ENCODE measurements at places on chromosomes 7 and 10.

GRCh38 chr7:149791-150636 lies 42.4 kb upstream of the FAM20C start:
- DNase-seq: no peak
- peaks cover 11% of the 10 kb centered on the region for H3K27me3 ChIP-seq
- H3K36me3 ChIP-seq: peaks cover 4% of the 10 kb centered on the region
- H3K4me3 ChIP-seq: peak overlapping the region; percentile 93
- peak overlapping the region; percentile 96 for H3K27ac ChIP-seq

- H3K4me1 ChIP-seq: no peaks in the 10 kb centered on the region
- H3K27ac ChIP-seq: no peak overlapping the region
- peaks cover 6% of the 10 kb centered on the region for H3K27me3 ChIP-seq
- H3K4me3 ChIP-seq: no peak overlapping the region
Measured at GRCh38 chr10:126459032-126459831, 71.0 kb upstream of the ADAM12 start.

DNA sequence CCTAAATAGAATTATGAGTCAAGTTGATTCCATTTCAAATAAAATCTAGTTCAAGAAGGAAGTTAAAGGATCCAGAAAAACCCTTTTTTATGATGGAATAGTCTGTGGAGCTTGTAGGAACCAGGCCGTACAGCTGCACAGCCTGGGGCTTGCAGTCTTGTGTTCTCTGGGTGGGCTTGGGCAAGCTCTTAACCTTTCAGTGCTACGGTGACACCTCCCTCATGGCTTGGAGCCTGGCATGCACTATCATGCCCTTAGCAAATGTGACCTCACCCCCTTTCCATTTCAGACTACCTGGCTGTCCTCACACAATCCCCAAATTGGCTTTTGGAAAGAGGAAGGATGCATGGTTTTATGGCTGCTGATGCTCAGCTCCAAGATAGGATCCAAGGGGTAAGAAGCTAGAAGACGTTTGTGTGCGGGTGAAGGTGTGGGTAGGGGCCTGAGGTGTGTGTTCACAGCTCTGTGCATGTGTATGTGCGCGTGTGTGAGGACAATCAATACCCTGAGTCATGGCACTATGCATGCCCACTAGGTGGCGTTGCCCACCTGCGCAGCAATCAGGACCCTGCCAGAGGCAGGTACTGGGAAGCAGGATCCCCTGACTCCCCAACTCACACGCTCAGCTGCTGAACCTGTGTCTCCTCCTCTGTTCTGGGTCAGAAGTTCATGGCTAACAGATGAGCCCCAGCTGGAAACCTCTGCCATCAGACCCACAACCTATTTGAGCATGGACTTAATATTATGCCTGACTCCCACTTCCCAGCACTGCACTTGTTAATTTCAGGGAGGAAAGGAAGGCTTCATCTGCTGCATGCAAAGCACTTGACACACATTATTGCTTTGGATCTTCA lies 113.4 kb downstream of the PTPN20 start:
- no peak for DNase-seq
- H3K27ac ChIP-seq: no peak overlapping the region
- no peaks in the 10 kb centered on the region for H3K4me1 ChIP-seq
- no peak overlapping the region for H3K4me3 ChIP-seq
- no peaks in the 10 kb centered on the region for H3K36me3 ChIP-seq

DNA sequence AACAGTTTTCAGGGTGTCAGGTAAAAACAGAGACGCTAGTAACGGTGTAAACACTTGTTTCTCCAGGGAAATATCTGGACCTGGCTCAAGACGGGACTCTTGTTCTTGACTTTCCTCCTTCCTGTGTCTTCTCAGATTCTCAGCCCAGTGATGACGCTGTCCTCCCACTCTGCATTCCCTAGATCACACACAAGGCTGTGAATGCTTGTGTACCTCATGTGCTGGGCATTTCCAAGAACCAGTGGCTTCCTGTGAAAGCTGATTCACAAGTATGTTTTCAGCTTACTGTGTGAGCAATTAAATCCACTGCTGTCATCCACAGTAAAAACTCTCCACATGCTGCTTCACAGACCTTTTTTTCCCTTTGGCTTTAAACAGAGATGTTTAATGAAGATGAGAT lies 193.8 kb upstream of the DPP6 start:
- H3K27ac ChIP-seq: no peak overlapping the region
- no peak for DNase-seq
- H3K27me3 ChIP-seq: no peaks in the 10 kb centered on the region

- H3K36me3 ChIP-seq: peaks cover 12% of the 10 kb centered on the region
- peaks cover 11% of the 10 kb centered on the region for H3K27me3 ChIP-seq
- peak overlapping the region; percentile 81 for H3K4me3 ChIP-seq
- H3K4me1 ChIP-seq: peaks cover 90% of the 10 kb centered on the region
Measured at GRCh38 chr7:150665896-150666295, 19.6 kb upstream of the GIMAP2 start.

- H3K4me1 ChIP-seq: peaks cover 27% of the 10 kb centered on the region
- no peaks in the 10 kb centered on the region for H3K36me3 ChIP-seq
- DNase-seq: no peak
- H3K4me3 ChIP-seq: no peak overlapping the region
- peaks cover 4% of the 10 kb centered on the region for H3K27me3 ChIP-seq
Measured at GRCh38 chr7:80873140-80873539, 45.7 kb downstream of the SEMA3C start.

DNA sequence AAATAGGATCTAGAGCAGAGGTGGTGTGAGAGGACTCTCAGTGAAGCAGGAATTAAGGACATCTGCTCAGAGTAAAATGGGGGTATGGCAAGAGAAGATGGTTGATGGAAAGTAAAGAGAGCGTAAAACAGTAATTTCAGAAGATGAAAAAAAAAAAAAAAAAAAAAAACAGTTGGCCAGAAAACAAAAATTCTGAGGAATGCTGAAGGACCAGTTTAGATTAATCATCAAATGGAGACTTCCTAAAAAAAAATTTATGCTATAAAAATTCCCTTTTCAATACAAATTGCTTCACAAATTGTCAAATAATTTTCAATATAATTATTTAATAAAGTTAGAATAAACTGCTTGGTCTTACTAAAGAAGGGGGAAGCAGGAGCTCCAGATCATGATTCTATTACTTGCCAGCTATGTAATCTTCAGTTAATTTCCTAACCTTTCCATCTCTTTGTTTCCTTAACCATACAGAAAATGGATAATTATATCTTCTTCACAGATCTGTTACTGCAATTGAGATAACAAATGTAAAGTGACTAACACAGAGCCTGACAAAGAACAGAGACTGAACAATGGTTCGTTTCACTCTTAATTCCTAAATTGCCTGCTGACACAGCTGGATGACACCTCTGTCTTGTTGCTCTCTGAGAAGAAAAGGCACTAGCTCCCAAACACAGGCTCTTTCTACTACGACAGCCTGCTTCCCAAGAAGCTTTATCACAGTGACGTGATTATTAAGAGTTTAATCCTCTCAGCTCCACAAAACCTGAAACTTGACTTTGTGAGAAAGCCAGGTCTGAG lies 64.9 kb upstream of the GPR22 start:
- H3K4me3 ChIP-seq: no peak overlapping the region
- H3K36me3 ChIP-seq: peaks cover 21% of the 10 kb centered on the region
- H3K27ac ChIP-seq: no peak overlapping the region
- no peak for DNase-seq
- H3K27me3 ChIP-seq: peaks cover 2% of the 10 kb centered on the region
- H3K4me1 ChIP-seq: peaks cover 5% of the 10 kb centered on the region

- H3K4me3 ChIP-seq: peak within 1 kb of the TSS; percentile 100
- H3K4me1 ChIP-seq: peaks cover 45% of the 10 kb centered on the region
- H3K27ac ChIP-seq: peak within 1 kb of the TSS; percentile 93
- peak; percentile 74 for DNase-seq
Measured at GRCh38 chr10:113854013-113854760, at the start of the genes DCLRE1A and NHLRC2. Gene DCLRE1A (minus strand): TSS chr10:113854082. CDS start chr10:113853182, 900 bp downstream. Gene NHLRC2 (plus strand): TSS chr10:113854661. CDS start chr10:113854873, 212 bp downstream.

- peaks cover 6% of the 10 kb centered on the region for H3K4me1 ChIP-seq
- H3K36me3 ChIP-seq: no peaks in the 10 kb centered on the region
- H3K27me3 ChIP-seq: peaks cover 10% of the 10 kb centered on the region
- H3K27ac ChIP-seq: no peak overlapping the region
- no peak overlapping the region for H3K4me3 ChIP-seq
- no peak for DNase-seq
Measured at GRCh38 chr10:44416021-44416771, 31.3 kb upstream of the CXCL12 start.

DNA sequence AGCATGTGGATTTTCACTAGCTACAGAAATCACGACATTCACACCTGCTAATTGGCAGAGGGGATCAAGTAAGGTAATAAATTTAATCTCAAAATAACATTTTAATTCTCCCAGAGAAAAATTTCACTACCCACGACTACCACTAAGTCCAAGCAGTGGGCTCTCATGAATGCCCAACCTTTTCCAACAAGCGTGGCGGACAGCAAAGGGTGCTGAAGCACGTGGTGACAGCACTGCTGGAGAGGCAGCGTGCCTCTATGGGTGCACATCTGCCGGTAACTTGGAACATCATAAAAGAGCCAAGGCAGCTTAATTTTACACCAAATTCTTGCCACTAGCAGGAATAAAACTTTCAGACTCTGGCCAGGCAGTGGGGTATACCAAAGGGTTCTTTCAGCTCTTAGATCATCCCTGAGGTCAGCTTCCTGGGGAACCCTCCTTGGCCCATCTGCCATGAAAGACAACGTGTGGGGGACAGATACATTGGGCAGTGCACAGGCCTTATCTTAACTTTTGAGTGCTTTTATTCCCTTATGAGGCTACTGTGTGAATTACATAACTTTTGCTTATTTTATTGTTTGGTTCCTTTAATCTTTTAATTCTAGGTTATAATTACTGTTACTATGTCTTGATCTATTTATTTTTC lies 206.7 kb upstream of the KCTD7 start:
- no peak overlapping the region for H3K27ac ChIP-seq
- no peaks in the 10 kb centered on the region for H3K4me1 ChIP-seq
- H3K36me3 ChIP-seq: peaks cover 3% of the 10 kb centered on the region
- DNase-seq: no peak
- H3K27me3 ChIP-seq: peaks cover 2% of the 10 kb centered on the region
- no peak overlapping the region for H3K4me3 ChIP-seq

DNA sequence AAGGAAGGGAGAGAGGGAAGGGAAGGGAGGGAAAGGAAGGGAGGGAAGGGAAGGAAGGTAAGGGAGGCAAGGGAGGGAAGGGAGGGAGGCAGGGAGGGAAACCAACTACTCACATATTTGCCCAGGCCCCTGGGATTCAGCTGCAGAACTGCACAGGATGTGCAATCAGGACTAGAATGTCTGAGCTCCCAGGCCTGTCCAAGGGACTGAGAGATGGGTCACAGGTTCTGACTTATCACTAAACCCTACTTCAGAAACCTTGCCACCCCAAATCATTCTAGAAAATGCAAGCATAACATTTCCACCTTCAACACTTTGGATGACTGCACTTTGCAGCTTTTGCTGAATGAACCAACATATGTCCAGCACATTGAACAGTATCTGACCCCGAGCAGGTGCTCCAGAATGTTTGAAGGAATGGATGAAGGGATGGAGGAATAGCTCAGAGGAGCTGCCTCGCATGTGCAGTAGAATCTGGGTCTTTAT lies 245.3 kb downstream of the KCNMA1 start:
- DNase-seq: no peak
- no peak overlapping the region for H3K4me3 ChIP-seq
- H3K27ac ChIP-seq: no peak overlapping the region

DNA sequence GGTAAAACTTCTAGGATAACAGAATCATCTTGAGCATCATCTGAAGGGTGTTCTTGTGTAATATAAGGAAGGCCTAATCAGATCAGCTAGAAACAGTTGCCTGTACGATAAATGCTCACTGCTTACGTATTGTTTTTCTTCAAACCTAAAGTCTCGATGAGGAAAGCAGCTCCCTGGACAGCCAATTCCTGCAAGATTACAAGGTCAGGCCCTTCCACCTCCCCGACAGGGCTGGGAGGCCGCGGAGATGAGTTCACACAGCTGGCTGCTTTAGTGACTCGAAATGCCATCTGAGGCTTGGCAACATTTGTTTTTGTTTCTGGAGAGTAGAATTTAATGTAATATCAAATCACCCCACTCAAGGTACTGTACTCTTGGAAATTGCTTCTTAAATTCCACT lies 95.1 kb upstream of the PFKP start:
- no peaks in the 10 kb centered on the region for H3K36me3 ChIP-seq
- no peak overlapping the region for H3K27ac ChIP-seq
- H3K4me3 ChIP-seq: no peak overlapping the region
- no peak for DNase-seq

DNA sequence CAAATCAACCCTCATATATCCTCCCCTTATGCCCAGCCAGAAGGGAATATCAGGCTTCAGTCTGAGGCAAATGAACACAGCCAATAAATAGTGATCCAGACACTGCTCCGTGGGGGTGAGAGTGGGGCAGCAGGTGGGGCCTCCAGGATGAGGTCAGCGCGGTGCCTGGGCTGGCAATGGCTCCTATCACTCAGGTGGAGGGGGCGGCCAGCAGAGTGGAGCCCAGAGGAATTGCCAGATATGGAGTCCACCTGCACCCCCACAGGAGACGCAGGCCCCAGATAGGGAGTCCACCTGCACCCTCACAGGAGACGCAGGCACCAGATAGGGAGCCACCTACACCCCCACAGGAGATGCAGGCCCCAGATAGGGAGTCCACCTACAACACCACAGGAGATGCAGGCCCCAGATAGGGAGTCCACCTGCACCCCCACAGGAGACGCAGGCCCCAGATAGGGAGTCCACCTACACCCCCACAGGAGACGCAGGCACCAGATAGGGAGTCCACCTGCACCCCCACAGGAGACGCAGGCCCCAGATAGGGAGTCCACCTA lies 78.0 kb upstream of the PPP2R2D start:
- H3K27me3 ChIP-seq: peaks cover 7% of the 10 kb centered on the region
- no peaks in the 10 kb centered on the region for H3K4me1 ChIP-seq
- no peak for DNase-seq
- H3K4me3 ChIP-seq: no peak overlapping the region
- H3K36me3 ChIP-seq: no peaks in the 10 kb centered on the region

All from immature natural killer cell (primary cell).